Fibroblast of skin of back (primary cell): ENCODE measurements at places on chromosomes 16 and 17.

DNA sequence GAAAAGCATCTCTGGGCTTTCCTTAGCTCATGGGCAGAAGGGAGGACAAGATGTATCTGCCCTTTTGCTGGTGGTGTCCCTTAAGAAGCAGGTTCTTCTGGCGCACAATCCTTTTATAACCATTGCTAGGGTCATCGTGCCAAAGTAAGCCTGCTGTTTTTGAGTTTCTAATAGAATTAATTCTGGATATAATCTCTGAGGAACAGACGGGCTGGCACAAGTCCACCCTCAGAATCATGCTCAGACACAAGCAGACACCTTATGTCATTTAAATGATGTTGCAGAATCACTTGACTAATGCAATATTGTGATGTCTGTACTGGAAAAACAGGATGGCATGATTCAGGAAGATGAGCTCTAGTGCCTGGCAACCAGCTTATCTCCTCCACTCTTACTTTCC lies 18.8 kb upstream of the MMD start:
- DNase-seq = no peak

GRCh38 chr17:49572806-49573420 lies 2.8 kb upstream of the NXPH3 start:
- no peak for DNase-seq

DNA sequence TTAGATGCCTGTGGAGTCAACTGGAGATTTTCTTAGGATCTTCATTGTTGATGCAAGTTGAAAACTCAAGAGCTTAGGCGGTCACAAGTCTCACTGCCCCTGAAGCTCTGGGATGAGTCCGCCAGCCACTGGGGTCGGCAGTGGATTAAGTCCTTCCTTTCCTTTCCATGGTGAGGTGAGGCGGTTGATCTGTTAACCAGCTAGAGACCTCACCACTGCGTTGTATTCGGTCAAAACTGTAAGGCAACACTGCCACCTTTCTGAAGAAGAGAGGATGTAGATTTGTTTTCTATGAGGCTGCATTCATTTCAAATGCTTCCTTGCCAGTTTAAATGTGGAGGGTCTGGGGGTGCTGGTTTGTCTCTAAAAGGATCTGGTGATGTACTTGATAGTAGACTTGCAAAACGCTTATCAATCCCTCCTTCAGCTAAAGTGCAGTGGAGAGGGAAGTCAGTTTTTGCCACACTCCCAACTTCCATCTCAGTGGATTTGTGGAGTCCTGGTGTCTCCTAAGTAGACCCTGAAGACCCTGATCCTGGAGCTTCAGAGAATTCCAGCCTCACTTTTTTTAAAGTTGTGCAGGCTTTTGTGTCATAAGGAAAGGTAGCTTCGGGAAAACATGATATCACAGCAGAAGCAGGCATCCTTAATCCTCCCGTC lies 1.7 kb downstream of the MYOCD start:
- peak; percentile 92 for DNase-seq

DNA sequence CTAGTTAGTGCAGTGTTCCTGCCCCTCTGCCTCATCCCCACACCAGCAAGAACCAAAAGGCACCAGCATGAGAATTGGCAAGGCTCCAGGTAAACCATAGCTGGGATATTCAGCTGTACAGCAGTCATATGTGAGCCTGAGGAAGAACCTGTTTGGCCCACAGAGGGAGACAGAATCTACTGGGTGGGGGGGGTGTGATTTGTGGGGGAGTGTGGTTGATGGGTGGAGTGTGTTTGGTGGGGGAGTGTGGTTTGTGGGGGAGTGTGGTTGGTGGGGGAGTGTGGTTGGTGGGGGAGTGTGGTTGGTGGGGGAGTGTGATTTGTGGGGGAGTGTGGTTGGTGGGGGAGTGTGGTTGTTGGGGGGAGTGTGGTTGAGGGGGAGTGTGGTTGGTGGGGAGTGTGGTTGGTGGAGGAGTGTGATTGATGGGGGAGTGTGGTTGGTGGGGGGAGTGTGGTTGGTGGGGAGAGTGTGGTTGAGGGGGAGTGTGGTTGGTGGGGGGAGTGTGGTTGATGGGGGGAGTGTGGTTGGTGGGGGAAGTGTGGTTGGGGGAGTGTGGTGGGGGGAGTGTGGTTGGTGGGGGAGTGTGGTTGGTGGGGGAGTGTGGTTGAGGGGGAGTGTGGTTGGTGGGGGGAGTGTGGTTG lies 19.5 kb downstream of the MINK1 start:
- peak; percentile 73 for DNase-seq

- DNase-seq = no peak
These were observed 11.9 kb downstream of the MAP3K3 start for GRCh38 chr17:63634163-63634562.

- DNase-seq = no peak
These were observed 253.2 kb downstream of the PRKCA start for GRCh38 chr17:66555605-66556004.

GRCh38 chr17:33682599-33682998 lies 389.5 kb upstream of the ASIC2 start:
- DNase-seq = no peak
